ENCODE measurements at places on chromosomes 4 and X. TPM values are rescaled to one million over a fixed set of nuclear protein-coding genes. Genes with fewer than 3 reads are reported as not detected.

MAGEA2 gene
- not detected for total RNA-seq

KLKB1 gene
- 3.1 TPM for total RNA-seq

DNA sequence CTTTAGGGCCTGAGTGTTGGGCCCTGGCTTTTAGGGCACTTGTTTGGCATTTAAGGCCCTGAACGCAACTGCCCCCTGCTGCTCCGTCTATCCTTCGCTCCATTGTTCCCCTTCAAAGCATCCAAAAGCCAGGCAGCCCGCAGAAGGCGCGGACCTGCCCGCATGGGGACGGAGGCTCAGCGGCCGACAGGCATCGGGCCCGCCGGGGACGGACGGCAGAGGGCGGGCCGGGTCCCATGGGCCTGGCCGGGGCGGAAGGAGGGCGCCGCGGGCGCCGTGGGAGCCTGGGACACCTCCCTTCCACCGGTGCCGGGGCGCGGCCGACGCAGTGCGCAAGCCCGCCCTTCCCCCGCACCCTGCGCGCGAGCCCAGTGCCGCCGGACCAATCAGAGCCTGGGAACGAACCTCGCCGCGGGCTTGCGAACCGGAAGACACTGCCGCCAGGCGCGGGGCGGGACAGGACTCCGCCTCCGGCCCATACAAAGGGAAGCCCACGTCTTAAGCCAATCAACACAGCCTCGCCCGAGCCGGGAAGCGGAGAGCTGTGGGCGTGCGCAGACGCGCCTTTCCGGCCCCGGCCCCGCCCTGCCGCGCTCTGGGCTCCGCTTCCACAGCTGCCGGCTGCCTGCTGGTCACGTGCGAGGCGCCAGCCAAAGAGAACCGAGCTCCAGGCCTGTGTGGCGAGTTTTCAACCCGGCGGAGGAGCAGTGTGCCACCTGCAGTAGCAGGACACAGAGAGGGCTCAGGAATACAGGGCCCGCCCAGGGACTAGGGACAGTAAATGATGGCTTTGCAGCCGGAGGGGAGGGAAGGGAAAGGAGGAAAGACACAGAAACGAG is 2.1 kb upstream of the ARHGAP4 start:
- peak; percentile 85 for DNase-seq
- no peaks in the 10 kb centered on the region for H3K27me3 ChIP-seq
- peaks cover 22% of the 10 kb centered on the region for H3K36me3 ChIP-seq
- H3K27ac ChIP-seq: peak overlapping the region; percentile 100

CLGN gene
- total RNA-seq: not detected

CCDC110 gene
- not detected for total RNA-seq

ARHGAP36 gene
- not detected for total RNA-seq

ARR3 gene
- total RNA-seq: not detected

- H3K4me1 ChIP-seq: no peaks in the 10 kb centered on the region
- DNase-seq: no peak
- no peak overlapping the region for H3K4me3 ChIP-seq
- peaks cover 5% of the 10 kb centered on the region for H3K36me3 ChIP-seq
- no peak overlapping the region for H3K27ac ChIP-seq
- no peaks in the 10 kb centered on the region for H3K27me3 ChIP-seq
Observed at GRCh38 chr4:123055943-123056342, 133.5 kb upstream of the NUDT6 start.

GRCh38 chrX:148929686-148930085 is 429.3 kb downstream of the AFF2 start:
- DNase-seq: no peak
- H3K4me3 ChIP-seq: no peak overlapping the region
- H3K27ac ChIP-seq: no peak overlapping the region
- no peaks in the 10 kb centered on the region for H3K36me3 ChIP-seq

- no peaks in the 10 kb centered on the region for H3K27me3 ChIP-seq
- H3K36me3 ChIP-seq: no peaks in the 10 kb centered on the region
Observed at GRCh38 chr4:168667921-168668320, 171.1 kb downstream of the PALLD start.

DNA sequence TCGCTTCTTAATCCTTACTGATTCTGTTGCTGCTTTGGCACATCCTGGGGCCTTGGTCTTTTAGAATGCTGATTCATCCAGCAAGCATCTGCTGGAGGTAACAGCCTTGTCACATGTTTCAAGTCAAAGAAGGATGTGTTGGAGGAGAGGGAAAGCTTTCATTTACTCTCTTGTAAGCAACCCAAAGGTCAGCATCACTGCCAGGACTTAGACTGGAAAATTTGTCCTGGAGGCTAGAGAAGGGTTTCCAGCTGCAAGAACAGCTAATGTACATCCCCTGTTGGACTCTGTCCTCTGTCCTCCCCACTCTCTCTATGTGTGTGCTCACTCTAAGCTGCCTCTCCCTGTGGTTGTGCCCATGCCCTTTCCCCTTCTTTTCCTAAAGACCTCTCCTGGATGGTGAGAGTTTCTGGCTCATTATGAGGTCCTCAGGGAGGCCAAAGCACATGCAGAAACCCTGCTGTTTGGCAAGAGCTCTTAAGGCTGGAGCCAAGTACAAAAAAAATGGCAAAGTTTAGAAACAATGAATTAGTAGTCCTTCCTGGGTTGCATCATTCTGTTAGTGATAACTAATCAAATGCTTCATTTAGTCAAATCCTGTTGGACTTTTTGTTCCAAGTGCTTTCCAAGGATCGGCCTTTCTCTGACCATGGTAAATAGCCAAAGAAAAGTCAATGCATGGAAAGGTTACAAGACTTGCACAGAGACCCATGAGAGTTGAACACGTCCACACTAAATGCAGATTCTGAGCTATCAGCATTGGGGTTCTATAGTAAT is 13.4 kb upstream of the SRPX start:
- H3K27me3 ChIP-seq: no peaks in the 10 kb centered on the region
- H3K4me1 ChIP-seq: no peaks in the 10 kb centered on the region
- no peak for DNase-seq
- H3K36me3 ChIP-seq: no peaks in the 10 kb centered on the region

ASB5 gene
- not detected for total RNA-seq

DNA sequence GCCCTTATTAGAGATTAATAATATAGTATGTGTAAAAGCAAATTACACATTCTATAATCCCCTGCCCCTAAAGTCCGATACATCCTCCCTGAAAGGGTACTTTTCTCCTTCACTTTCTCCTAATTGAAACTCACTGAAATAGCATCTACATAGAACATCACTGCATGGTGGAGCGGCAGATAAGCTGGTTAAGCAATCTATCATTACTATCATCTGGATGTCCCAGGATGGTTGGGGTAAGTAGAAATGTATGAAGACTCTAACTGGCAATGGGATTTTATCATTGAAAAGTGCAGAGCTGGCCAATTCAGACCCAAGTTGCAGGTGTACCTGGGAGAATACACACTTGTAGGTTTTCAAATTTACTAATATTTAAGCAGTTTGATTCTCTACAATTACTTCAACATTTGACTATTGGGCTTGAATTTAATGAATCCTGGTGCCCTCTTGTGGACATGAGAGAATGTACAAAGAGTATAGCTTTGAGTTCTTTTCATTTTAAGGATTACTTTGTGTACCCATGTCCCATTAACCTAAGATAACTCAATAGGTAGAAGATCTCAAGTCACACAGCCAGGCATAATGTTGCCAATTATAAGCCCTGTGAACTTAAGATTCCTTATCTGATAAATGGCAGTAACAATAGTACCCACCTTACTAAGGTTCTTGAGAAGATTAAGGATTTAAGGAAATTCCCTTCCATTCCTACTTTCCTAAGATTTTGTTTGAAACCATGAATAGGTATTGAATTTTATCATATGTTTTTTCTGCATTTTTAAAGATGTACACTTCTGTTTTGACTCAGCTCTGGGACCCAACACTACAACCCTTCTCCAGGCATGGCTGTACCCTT is 69.8 kb downstream of the SHROOM3 start:
- no peaks in the 10 kb centered on the region for H3K4me1 ChIP-seq
- H3K27me3 ChIP-seq: no peaks in the 10 kb centered on the region
- no peaks in the 10 kb centered on the region for H3K36me3 ChIP-seq
- no peak for DNase-seq
- H3K27ac ChIP-seq: no peak overlapping the region
- H3K4me3 ChIP-seq: no peak overlapping the region

GRCh38 chrX:1419545-1420355 is 27.8 kb upstream of the SLC25A6 start:
- no peaks in the 10 kb centered on the region for H3K27me3 ChIP-seq
- no peaks in the 10 kb centered on the region for H3K4me1 ChIP-seq
- H3K27ac ChIP-seq: no peak overlapping the region

DNA sequence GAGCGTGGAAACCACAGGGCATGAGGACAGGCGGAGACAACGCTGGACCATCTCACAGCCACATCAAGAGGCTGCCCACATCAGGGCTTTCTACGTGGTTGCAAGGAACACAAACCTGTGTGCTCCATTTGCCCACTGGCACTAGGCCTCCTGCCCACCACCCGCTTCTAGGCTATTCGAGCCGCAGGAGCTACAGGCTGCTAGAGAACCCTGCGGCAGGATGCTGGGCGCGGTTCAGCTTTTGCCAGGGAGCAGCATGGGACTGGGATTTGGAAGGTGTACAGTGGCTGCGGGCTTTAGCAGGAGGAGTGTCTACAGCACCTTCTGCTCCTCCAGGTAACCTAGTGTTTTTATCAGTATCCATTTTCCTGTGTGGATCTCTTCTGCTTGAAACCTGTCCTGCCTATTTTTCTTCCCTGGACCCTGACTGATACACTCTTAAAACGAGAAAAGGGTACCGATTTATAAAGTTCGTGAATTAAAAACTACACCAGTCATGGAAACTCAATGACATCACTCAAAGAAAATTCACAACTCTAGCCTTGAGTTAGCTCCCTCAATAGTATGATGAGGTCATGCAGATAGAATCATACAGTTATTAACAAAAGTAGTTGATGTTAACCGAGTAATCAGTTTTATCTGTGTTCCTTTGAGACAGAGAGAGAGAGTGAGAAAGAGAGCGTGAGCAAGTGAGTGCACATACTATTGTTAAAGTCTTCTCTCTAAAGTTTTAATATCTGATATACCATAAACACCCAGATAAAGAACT is 12.8 kb downstream of the NOP14 start:
- H3K36me3 ChIP-seq: peaks cover 68% of the 10 kb centered on the region
- H3K27ac ChIP-seq: no peak overlapping the region
- H3K4me3 ChIP-seq: no peak overlapping the region
- no peak for DNase-seq
- H3K27me3 ChIP-seq: no peaks in the 10 kb centered on the region

DNA sequence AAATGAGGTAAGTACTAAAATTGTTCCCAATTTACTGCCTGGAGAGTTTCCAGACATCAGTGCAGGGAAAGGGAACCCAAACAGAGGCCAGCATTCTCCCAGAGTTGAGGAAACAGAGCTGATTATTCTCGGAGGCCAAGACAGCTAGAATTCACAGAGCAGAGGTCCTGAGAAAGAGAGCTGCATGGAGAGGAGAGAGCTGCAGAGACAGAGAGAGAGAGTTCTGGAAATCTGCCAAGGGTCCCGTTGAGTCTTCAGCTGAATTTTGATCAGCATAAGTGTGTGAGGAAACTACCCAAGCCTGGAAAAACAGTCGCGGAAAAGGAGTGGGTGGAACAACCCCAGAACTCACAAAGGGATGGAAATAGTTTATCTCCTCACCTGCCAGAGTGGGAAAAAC is 43.8 kb upstream of the GPR173 start:
- no peaks in the 10 kb centered on the region for H3K27me3 ChIP-seq
- no peak for DNase-seq
- H3K36me3 ChIP-seq: no peaks in the 10 kb centered on the region
- no peak overlapping the region for H3K27ac ChIP-seq
- H3K4me1 ChIP-seq: peaks cover 7% of the 10 kb centered on the region

DNA sequence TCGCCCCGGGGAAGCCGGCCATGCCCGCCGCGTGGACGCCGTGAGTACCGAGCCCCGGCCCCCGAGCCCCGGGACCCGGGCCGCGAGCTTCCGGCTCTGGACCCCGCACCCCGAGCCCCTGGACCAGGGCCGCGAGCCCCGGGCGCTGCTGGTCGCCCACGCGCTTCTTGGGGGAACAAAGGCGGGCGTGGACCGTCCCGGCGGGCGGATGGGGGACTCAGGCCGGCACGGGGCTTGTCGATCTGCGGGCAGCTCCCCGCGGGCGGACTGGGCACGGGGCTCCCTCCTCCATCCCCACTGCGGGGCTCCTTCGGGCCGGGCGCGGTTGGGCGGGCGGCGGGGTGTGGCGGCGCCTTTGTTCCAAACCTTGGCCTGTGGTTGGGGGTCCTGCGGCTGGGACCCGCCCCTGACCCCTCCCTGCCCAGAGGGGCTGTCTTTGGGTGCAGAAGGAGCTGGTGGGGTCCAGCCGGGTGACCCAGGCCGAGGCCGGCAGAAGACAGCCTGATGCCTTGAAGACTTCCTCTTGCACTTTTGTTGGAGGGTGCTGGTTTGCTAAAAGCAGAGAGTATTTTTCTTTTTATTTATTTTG is 25.2 kb upstream of the ADD1 start:
- peaks cover 48% of the 10 kb centered on the region for H3K36me3 ChIP-seq
- peak overlapping the region; percentile 45 for H3K27ac ChIP-seq
- peaks cover 81% of the 10 kb centered on the region for H3K4me1 ChIP-seq

GRCh38 chrX:79444694-79445210 is 77.6 kb upstream of the ITM2A start:
- DNase-seq: no peak
- no peak overlapping the region for H3K27ac ChIP-seq
- no peaks in the 10 kb centered on the region for H3K27me3 ChIP-seq
- no peak overlapping the region for H3K4me3 ChIP-seq

GRCh38 chr4:8398347-8398746 is 42.2 kb downstream of the ACOX3 start:
- no peak for DNase-seq
- H3K27ac ChIP-seq: no peak overlapping the region
- H3K36me3 ChIP-seq: peaks cover 6% of the 10 kb centered on the region
- no peak overlapping the region for H3K4me3 ChIP-seq
- no peaks in the 10 kb centered on the region for H3K27me3 ChIP-seq

DNA sequence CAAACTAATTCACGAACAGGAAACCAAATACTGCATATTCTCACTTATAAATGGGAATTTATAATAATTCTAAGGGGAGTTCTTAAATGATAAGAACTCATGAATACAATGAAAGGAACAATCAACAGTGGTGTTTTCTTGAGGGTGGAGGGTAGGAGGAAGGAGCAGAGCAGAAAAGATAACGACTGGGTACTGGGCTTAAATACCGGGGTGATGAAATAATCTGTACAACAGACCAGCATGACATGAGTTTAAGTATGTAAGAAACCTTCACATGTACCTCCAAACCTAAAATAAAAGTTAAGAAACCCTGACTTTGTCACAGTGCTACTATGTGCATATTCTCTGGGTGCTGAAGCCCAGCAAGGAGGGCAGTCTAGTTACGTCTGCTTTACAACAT is 6.6 kb downstream of the FREM3 start:
- DNase-seq: no peak
- peaks cover 3% of the 10 kb centered on the region for H3K27me3 ChIP-seq
- no peaks in the 10 kb centered on the region for H3K36me3 ChIP-seq
- no peak overlapping the region for H3K27ac ChIP-seq
- H3K4me1 ChIP-seq: no peaks in the 10 kb centered on the region

DNA sequence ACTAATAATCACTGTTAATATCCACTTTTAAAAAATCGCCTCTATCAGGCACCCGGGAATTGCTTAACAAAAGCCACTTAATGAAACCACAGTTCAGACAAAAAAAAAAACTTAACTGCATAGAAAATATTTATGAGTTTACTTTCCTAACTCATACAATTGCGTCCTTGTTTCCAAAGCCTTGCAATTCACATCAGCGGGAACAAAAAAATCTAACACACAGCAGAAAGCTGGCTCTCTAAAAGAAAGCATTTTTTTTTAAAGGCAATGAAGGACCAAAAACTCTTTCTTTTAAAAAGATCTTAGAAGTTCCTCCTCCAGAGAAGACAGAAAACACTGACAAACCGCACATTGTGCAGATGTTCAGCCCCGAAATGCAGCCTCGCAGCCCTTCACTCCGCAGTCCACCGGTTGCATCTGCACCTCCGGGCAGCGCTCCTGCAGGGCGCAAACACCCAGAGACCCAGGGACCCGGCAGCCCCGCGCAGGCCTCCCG is 812 bp downstream of the FAT1 start:
- peaks cover 36% of the 10 kb centered on the region for H3K27me3 ChIP-seq
- H3K27ac ChIP-seq: no peak overlapping the region
- no peak for DNase-seq
- H3K36me3 ChIP-seq: no peaks in the 10 kb centered on the region
- H3K4me1 ChIP-seq: no peaks in the 10 kb centered on the region

Data from natural killer cell (primary cell).